Activated T-cell treated with anti-CD3 and anti-CD28 coated beads for 24 hours (primary cell): ENCODE measurements at places on chromosomes 7 and 10.

DNA sequence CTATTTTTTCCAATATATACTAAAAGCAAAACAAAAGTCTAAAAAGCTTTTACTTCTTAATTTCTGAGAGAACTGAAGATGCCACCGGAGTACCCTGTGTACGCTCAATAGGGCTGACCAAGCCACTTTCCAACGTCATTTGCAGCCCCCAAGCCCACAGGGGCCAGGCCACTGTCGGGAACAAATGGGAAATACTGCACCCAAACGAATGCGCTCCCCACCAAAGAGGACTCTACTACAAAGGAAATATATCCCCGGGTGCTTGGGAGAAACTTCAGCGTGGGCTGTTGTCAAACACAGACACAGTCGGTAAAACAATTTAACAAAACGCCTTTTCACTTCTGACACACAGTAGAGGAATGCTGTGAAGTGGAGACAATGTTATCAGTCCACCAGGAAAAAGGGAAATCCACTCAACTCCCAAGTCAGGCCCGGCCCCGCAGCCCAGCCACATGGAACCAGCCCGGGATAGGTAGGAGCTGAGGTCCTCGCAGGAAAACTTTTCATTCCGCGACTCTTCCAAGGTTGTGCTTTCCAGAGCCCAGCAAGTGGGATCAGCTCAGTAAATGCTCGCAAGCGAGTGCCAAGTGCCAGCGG is 1.4 kb downstream of the PARD3 start:
- no peak for DNase-seq

DNA sequence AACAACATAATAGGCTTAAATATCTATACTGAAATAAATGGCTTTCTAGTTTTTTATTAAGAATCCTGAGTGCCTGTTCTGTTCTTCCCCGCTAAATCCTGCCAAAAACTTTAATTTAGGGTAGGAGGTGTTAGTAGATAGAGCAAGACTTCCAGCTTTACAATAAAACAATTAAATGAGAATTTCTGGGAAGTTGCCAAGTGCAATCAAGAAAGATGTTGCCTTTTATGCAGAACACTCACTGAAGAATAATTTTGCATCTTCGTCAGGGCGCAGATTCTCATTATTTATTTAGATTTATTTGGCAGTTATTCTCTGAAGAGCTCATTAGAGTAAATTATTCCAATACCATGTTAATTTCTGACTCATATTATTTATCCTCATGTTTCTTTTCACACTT is 103.2 kb upstream of the GPR141 start:
- DNase-seq, result no peak

DNA sequence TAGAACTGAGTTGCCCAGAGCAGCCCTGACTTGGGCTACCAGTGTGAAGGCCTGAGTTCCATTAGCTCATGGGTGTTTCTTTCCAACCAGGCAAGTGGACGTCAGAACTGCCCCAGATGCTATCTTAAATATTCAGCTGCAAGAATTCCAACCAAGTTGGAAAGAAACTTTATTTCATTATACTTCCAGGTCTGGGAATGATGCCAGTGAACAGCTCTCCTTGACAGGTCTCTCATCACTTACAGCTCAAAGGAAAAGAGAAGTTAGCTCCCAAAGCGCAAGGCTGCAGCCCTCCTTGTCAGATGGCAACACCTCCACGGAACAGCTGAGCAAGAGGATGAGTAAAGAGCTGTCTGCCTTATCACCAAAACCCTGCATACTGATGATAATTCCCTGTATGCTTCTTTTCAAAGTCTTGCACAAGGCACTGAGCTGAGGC is 255.5 kb upstream of the AOAH start:
- no peak for DNase-seq

DNA sequence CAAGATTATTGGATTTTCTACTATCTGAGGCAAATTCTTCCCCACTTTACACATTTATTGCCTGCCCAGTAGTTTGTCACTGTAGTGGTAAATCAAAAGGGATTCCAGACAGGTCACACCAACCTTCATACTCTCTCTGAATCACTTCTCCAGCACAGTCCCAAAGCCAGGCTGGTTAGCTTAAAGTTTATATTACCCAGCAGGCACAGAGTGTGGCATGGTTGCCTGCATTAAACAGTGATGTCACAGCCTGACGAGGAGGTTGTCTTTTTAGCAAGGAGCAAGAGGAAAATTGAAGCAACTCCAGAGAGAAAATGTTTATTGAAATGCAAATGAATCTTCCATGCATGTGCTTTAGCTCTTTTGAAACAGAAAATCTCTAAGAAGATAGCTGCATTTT is 375.5 kb upstream of the CELF2 start:
- DNase-seq, result no peak

DNA sequence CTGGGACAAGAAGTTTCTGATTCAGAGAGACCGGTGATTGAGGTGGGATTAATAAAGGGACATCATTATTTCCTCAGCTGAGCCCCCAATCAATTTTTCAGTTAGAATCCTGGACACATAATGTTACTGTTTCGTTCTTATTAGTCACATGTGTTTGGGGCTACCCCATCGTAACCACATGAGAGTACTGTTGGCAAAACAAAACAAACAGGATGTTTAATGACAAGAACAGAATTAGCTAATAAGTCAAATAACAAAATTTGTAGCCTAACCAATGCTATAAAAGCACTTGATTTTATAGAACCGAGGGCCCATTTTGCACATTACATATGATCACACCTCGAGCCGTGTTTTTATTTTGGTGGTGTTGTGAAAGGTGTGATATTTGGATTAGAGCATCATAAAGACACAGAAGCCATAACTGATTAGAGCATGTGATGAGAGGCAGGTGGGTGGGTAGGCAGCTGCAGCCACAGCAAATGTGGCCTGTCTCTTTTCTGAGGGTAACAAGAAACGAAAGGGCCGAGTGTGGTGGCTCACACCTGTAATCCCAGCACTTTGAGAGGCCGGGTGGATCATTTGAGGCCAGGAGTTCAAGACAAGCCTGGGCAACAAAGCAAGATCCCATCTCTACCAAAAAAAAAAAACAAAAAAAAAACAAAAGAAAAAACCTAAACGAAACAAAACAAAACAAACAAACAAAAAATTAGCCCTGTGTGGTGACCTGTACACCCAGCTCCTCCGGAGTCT is 1.8 kb upstream of the VWC2 start:
- DNase-seq, result no peak

DNA sequence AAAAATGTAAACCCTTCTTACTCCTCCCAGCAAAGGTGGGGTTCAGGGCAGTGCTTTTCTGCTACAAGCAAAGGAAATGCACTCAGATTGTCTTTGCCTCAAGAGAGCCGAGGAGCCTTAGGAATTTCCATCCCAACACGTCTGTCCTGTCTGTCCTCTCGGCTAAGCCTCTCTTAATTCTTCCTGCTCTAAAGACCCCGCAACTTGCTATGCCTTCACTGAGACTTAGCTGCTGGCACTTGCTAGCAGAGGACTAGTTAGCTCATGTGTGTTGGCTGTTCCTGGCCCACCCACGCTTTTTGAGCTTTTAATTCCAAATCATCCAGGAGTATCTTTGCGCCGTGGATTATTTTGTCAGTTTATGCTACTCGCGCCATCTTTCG is 481 bp upstream of the NPM3 start:
- no peak for DNase-seq

GRCh38 chr7:98785929-98786571 is 83.8 kb downstream of the TMEM130 start:
- no peak for DNase-seq

DNA sequence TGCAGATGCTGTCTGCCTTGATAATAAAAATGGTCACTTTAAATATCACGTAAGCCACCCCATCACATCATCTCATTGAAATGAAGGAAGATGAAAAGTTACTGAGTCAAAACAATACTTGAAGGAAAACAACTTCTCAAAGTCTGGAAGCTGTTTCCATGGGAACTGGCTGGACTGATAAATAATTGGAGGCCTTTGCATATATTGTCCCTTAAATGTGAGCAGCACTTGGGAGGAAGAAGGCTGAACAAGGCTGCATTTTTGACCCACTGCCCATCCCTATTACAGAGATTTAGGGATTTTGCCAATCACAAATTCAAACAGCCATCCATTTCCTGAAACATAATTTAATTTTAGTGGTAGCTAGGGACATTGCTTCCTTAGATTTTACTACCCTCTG is 18.2 kb upstream of the MAGI2 start:
- no peak for DNase-seq

- DNase-seq, result no peak
These were observed 337.1 kb downstream of the RNLS start for GRCh38 chr10:88245974-88246511.

GRCh38 chr10:69901022-69901421 is 99.3 kb downstream of the COL13A1 start:
- DNase-seq, result no peak

- no peak for DNase-seq
These were observed 24.2 kb downstream of the UPP1 start for GRCh38 chr7:48113275-48113674.

DNA sequence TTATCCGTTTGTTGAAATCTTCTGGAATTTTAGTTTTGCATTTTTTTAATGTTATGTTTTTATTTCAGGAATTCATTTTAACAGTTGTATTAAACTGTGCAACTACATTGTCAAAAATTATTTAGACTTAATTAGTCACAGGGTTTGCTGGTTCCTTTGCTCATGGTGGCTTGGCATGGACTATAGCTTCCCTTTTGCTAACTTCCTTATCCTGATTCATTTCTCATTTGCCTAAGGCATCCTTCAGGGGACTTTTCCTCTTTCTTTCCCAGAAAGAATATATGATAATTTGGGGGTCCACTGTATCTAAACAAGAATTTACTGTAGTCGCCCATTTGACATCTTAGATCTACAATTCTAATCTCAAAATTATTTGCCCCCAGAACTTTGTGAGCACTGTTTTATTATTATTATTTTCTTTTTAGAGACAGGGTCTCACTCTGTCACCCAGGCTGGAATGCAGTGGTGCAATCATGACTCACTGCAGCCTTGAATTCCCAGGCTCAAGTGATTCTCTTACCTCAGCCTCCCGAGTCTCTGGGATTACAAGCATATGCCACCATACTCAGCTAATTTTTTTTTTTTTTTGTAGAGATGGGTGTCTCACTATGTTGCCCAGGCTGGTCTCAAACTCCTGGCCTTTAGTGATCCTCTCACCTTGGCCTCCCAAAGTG is 13.9 kb downstream of the FIGNL1 start:
- DNase-seq, result no peak

DNA sequence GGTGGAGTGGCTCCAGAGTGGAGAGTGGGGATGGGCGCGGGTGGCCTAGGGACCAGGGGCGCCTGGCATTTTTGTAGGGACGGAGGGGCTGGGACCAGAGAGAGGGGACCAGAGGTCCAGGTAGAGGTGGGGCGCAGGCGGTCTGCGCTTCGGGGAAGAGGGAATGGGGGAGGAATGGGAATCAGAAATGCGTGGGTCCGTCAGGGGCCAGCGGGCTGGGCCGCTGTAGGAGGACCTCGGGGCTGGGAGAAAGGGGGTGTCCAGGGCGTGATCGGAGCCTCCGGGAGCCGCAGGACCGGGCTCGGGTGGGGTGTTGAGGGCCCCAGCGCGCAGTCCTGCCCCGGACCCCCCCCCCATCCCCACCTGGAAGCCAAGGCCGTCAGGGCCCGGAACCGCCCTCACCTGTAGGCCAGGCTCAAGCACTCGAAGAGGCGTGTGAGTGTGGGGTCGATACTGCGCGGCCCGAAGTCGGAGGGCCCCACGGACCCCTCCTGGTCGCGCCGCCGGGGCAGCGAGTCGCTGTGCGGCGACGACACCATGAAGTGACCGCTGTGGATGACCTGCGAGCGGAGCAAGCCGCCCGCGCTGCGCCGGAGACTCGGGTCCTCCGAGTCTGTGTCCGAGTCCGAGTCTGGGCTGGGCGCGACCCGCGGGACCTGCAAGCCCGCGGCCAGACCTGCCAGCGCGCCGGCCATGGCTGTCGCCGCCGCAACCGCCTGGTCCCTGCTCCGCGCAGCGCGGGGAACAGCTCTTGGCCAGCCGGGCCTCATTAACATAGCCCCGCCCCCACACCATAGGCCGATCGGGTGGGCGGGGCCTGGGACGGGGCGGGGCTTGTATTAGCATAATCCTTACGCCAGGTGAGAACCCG is at the start of gene MLXIPL:
Gene MLXIPL, minus strand, starts transcription at position 725 of the 871 bp plus-strand sequence. Its CDS starts 30 bp downstream, at position 695.
- DNase-seq, result peak; percentile 45
